CD8-positive, alpha-beta memory T cell (primary cell): ENCODE measurements at places on chromosomes 16 and 17.
A peak's percentile ranks its signal among the peaks of the same experiment; 100 is the strongest.

DNA sequence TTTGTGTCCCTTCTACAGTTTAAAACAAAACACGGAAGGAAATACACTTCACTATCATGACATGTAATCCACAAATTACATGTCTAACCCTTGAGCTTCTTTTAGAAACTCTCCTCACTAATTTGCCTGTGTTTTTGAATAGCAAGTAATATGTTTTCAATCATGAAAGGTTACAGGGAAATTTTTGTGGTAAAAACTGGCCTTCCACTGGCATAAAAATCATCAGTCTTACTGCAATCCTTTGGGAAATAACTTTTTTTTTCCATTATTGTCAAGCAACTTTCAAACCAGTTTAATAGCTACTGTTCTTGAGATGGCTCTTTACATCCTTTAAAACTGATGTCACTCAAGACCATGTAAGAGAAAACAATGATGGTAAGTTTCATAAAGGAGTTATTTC is 27.0 kb downstream of the MYO1D start:
- DNase-seq, result no peak

GRCh38 chr17:30568117-30568430 is 90.9 kb downstream of the GOSR1 start:
- DNase-seq, result no peak

DNA sequence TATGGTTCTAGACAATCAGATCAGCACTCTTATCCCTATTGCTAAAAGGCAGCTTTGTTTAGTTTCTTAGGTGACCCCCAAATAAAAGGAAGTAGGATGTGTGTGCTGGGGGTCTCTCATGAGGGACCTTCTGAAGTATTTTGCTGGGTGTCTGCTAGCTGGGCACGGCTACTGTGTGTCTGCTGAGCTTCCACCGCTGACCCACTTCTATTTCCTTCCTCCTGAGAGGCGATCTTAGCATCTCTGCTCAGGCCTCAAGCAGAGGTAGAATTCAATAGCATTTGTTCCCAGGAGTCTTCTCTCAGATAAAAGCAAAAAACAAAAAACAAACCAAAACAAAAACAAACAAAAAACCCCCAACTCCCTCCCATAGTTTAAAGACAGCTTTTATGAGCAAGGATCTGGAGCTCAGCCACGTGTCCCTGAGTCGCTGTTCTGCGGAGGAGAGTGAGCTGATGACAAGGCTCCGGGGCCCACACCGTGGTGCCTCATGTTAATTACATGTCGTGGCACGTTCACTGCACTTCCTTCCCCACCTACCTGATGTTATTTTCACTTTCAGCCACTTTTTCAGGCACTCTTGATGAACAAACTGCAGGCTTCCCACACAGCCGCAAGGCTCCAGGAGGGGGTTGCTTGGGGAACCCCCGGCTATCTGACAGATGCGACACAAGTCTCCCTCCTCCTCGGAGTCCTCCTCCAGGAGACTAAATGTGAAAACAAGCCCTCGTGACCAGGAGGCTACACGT is 83.5 kb downstream of the MARCHF10 start:
- peak; percentile 70 for DNase-seq

- DNase-seq, result no peak
Observed at GRCh38 chr17:49848019-49848473, at the start of gene TAC4. TSS of gene TAC4 (minus strand) at chr17:49848069. CDS start at chr17:49848017, 52 bp downstream.

- no peak for DNase-seq
Observed at GRCh38 chr16:15545544-15545943, 97.4 kb downstream of the MARF1 start.

GRCh38 chr17:10048629-10049350 is 143.7 kb upstream of the RCVRN start:
- DNase-seq, result no peak

DNA sequence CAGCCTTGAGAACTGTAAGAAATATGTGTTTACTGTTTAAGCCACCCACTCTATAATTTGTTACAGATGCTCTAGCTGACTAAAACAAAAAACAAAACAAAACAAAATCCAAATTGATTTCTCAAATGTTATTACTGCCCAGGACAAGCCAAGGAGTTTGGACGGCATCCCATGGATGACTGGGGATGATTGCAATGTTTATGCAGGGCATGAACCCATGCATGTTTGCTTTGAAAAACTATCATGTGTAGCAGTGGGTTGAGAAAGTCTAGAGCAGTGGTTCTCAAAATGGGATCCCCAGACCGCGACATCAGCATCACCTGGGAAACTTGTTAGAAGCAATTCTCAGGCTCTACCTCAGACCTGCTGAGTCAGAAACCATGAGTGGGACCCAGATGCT is 223.2 kb upstream of the PSMD7 start:
- no peak for DNase-seq

GRCh38 chr17:40848583-40849235 is 18.3 kb downstream of the KRT12 start:
- DNase-seq, result no peak

DNA sequence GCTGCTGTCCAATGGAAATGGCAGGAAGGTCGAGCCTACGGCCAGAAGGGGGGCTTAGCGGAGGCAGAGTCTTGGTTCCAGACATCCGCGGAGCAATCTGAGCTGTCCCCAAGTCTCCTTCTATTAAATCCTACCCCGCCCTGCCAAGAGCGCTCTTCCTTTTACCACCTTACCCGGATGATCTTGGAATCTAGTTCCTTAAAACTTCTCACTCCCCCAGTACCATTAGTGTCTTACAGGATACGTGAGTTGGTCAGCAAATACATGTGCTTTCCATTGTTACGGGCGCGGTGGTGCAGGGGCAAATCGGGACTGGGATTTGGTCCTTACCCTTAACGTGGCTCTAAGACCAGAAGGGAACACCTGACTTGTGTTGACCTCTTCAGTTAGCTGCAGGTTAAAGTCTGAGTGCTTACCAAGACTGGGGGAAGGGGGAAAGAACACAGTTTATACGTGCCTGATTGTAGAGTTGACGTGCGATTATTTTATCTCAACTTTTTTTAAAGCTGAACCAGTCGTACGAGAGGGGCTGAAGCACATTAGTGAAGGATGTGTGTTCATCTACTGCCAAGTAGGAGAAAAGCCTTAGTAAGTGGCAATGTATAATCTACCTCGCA is 495 bp downstream of the TXNDC17 start:
- DNase-seq, result no peak

DNA sequence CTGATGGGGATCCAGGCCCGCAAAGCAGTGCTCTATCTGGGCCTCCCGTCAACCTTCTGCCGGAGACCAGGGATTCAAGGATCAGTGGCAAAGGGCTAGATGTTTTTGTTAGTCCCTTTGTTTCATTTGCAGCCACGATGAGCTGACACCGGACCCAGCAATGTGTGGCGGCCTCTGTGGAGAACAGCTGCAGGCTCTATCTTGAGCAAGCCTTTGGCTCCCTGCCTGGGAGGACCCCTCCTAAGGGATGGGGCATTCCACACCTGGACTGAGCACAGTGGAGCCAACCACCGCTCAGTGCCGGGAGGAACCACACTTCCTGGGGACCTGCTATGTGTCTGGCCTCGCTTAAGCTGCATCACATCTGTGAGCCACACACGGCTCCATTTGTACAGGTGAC is 215.8 kb downstream of the RBFOX3 start:
- DNase-seq, result no peak

- DNase-seq, result no peak
Observed at GRCh38 chr16:75372236-75372856, 61.0 kb downstream of the CFDP1 start.

- no peak for DNase-seq
Observed at GRCh38 chr17:7184647-7185046, 5.5 kb upstream of the ASGR1 start.

DNA sequence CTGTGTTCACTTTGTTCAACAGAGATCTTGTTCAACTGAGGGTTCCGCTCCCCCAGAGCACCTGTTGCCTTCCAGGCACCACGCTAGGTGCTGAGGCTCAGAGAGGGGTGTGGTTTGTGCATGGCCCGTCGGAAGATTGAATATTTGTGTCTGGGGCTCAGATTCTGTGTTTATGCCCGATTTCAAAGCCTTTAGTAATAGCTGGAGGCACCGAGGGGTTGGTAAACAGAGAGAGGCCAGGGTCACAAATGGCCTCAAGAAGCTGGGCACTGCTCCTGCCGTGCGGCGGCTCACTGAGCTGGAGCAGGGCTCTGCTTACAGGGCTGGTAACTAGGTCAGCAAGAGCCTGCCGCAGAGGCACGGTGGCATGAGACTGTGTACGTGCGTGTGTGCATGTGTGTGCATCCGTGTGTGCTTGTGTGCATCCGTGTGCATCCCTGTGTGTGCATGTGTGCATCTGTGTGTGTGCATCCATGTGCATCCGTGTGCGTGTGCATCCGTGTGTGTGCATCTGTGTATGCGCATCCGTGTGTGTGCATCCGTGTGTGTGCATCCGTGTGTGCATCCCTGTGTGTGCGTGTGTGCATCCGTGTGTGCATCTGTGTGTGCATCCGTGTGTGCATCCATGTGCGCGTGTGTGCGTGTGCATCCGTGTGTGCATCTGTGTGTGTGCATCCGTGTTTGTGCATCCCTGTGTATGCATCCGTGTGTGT is 5.4 kb downstream of the ITGAE start:
- peak; percentile 30 for DNase-seq

GRCh38 chr16:46949241-46949892 is 24.1 kb downstream of the DNAJA2 start:
- DNase-seq, result no peak

DNA sequence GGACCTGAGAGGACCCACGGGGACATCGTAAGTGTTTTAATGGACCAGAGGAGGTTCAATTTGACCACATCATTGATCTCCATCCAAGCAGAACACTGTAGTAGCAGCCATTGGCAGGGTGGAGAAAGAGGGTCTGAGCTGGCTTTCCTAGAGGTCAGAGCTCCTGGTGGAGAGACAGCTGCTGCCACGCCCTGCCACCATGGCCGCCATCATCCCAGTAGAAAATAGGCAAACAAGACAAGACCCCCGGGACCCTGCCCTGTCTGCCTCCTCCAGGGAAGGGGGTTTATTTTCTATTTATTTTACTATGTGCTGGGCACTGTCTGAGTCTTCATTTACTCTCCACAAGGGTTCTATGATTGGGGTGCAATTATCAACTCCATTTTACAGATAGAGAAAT is 11.4 kb upstream of the ITGA3 start:
- no peak for DNase-seq

GRCh38 chr16:49530427-49530970 is 156.9 kb downstream of the C16orf78 start:
- no peak for DNase-seq

GRCh38 chr16:6861135-6861814 is 471.4 kb upstream of the RBFOX1 start:
- no peak for DNase-seq

- DNase-seq, result no peak
Observed at GRCh38 chr16:4160658-4161430, 44.6 kb upstream of the ADCY9 start.

DNA sequence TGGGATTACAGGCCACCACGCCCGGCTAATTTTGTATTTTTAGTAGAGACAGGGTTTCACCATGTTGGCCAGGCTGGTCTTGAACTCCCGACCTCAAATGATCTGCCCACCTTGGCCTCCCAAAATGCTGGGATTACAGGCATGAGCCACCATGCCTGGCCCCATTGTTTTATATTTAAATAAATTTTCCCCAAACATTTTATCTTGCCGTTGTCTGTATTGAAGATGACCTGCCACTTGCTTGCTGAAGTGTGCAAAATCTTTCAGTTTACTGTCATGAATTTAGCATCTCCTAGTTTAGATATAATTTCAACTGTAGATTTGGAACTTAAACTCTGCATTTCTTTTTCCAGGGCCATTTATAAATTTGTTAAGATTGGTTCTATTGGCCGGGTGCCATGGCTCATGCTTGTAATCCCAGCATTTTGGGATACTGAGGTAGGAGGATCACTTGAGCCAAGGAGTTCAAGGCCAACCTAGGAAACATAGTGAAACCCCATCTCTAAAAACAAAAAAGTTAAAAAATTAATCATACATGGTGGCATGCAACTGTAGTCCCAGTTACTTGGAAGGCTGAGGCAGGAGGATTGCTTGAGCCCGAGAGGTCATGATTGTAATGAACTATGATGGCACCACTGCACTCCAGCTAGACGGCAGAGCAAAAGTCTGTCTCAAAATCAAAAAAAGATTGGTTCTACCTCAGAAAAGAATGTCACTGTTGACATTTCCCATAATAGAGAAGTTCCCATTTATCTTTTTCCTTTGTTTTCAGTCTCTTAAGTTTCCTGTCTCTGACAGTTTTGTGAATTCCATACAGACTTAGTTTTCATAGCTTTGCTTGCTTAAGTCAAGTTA is 84.4 kb downstream of the VMP1 start:
- no peak for DNase-seq

- DNase-seq, result no peak
Observed at GRCh38 chr17:38609280-38610031, 3.7 kb upstream of the SRCIN1 start.

DNA sequence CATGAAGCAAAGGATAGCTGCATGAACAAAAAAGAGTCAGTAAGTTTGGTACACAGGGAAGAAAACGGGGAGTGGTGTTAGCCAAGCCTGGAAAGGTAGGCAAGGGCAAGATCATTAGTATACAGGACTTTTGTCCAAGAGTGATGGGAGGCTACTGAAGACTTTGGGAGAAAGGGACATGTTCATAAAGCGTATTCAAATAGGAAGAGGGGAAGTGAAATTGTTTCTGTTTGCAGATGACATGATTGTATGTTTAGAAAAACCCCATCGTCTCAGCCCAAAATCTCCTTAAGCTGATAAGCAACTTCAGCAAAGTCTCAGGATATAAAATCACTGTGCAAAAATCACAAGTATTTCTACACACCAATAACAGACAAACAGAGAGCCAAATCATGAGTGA is 19.4 kb downstream of the CDYL2 start:
- no peak for DNase-seq

DNA sequence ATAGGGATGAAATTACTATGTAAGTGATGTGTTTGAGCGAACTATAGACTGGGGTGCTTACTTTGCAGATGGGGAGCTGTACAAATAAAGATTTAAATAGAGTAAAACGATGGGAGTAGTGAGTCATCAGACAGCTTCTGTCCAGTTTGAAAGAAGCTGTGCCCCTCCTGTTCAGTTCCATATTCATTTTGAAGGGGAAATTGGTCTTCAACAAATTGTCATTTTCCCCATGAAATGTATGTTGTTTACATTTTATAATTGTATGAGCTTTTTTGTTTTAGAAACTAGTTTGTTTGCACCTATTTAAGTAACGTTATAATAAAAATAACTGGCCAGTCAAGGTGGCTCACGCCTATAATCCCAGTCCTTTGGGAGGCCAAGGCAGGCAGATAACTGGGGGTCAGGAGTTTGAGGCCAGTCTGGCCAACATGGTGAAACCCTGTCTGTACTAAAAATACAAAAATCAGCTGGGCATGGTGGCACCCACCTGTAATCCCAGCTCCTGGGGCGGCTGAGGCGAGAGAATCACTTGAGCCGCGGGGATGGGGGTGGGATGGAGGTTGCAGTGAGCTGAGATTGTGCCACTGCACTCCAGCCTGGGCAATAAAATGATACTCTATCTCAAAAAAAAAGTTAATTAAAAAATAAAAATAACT is 20.2 kb downstream of the SEC14L1 start:
- no peak for DNase-seq
